Activated CD8-positive, alpha-beta memory T cell treated with anti-CD3 and anti-CD28 coated beads for 1 hour (primary cell): ENCODE measurements at places on chromosomes 6 and 20.

DNA sequence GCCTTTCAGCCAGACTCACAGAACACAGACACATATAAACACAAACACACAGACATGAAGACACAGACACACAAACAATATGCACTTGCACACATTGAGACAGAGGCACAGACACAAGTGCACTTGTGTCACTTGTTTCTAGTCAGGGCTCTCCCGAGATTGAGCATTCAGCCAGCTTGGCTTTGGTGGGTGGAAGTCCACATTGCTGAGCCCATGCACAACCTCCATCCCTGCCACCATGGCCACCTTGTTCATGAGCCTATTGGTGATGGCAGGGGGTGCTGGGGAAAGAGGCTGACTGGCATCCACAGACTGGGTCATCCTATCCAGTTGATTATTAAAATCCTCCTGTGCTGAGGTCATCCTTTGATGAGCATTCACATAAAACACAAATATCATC lies 11.5 kb upstream of the CST7 start:
- no peak for DNase-seq

DNA sequence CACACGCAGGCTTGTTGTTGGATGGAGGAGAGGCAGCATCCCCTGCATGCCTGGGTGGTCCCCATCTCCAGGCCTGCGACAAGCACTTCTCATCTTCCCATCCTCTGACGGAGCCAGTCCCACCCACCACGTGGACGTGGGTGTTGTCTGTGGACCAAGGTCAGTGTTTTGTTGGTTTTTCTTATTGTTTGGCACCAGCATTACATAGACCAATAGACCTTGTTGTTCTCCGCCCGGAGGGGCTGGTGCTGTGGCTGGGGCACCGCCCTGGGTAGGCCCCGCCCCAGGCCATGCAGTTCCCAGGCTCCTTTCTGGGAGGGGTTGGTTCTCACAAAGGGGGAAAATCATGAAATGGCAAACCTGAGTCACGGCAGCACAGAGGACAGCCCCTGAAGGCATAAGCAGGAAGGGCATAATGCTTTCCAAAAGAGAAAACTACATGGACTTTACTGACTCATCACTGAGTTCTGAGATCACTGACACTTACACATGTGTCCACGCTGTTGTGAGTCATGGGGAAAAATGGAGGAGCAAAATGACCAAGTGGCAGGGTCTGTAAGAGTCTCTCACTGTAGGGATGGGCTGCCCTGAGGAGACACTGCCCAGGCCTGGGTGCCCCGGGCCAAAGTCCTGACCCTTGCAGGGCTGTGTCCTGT lies 90.8 kb downstream of the THBS2 start:
- DNase-seq: no peak

DNA sequence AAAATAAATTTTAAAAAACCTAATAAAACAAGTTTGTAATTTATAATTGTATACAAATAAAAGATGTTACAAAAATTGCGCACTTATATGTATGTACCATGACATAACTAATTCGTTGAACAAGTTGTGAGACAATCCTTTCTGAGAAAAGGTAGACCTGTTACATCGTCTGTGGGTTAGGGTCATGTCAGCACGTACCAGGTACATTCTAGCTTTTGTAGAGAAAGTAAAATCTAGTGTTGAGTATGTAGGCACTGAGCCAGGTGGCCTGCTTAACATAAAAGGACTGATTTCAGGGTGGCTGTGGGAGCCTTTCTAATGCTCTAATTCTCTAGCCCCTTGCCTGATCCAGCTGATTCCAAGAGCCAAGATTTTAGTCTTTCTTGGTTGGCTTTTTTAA lies 10.4 kb downstream of the RPL7L1 start:
- DNase-seq: no peak

DNA sequence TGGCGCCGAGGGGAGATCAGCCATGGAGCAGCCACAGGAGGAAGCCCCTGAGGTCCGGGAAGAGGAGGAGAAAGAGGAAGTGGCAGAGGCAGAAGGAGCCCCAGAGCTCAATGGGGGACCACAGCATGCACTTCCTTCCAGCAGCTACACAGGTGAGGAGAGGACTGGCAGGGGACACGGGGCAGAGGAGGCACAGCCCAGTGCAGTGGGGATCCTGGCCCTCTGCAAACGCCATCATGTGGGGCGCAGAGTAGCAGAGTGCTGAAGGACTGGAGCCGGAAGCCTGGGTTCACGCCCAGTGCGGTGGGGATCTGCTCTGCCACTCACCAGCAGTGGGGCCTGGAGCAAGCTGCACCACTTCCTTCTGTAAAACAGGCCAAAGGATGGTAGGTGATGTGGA lies 41.1 kb upstream of the FANCE start:
- no peak for DNase-seq

GRCh38 chr20:44637042-44637441 lies 14.5 kb downstream of the ADA start:
- no peak for DNase-seq

GRCh38 chr6:2850538-2851113 lies 9.0 kb upstream of the SERPINB1 start:
- no peak for DNase-seq

- DNase-seq: no peak
These were observed 17.1 kb upstream of the CALHM6 start for GRCh38 chr6:116444092-116444491.

GRCh38 chr20:17576215-17576614 lies 6.3 kb downstream of the DSTN start:
- no peak for DNase-seq

DNA sequence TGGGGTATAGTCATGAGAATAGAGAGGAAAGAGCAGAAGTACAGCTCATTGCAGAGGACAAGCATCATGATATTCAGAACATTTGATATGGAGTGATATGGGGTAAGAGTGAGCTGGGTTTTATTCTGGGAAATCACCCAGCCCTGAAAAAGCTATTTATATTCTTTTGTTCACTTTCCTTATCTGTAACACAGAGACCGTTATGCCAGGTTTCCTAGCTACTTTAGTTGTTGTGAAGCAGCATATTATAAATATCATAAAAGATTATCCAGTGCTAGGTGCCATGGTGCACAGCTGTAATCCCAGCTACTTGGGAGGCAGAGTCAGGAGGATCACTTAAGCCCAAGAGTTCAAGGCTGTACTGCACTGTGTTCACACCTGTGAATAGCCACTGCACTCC lies 9.8 kb upstream of the DEFB129 start:
- no peak for DNase-seq
